ENCODE measurements at places on chromosomes 1 and 21.

GRCh38 chr1:179021873-179022272, 3.8 kb upstream of the FAM20B start:
- no peak for DNase-seq

DNA sequence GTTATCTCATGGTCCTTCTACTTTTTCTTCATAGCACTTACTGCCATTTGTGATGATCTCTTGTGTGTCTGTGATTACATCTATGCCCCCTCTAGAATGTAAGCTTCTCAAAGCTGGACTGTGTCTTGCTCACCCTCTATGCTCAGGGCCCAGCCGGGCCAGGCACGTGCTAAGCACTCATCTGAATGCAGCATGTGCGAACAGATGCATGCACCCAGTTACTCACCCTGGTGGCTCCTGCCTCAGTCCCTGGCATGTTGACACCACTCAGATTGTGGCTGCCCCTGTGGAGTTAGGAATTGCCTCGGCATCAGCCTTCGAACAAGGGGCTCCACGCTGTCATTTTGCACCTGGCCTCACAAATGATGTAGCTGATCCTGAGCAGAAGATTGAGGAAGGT, 19.6 kb upstream of the PABPC4 start:
- no peak for DNase-seq

GRCh38 chr1:57238233-57238781, 185.6 kb downstream of the DAB1 start:
- DNase-seq = no peak

DNA sequence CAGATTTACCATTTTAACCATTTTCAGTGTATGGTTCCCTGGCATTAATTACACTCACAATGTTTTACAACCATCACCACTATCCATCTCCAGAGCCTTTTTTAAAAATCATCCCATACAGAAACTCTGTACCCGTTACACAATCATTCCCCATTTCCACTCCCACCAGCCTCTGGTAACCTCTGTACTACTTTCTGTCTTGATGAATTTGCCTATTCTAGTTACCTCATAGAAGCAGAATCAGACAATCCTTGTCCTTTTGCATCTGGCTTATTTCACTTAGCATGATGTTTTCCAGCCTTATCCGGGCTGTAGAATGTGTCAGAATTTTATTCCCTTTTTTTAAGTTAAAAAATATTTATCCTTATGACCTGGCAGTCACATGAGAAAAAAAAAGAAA, 33.0 kb downstream of the PGM1 start:
- no peak for DNase-seq

DNA sequence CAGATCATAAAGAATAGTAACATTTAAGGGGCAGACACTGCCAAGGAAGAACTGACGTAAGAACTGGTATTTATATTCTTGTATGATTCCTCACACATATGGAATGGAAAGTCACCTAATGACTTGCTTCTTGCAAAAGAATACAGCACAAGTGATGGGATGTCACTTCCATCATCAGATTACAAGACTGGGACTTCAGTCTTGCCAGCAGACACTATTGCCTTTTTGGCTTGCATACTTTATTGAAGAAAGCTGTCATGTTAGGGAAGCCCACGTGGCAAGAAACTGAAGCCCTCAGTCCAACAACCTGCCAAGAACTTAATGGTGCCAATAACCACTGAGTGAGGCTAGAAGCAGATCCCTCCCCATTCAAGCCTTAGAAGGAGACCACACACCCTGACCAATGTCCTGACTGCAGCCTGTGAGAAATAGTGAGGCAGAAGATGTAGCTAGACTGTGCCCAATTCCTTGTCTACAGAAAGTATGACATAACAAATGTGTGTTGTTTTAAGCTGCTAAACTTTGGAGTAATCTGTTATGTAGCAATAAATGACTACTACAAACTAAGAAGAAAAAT, 12.0 kb downstream of the EGLN1 start:
- DNase-seq = no peak

- DNase-seq = no peak
Observed at GRCh38 chr1:243701872-243702271, 148.2 kb downstream of the AKT3 start.

- DNase-seq = no peak
Observed at GRCh38 chr1:147169840-147170674, 2.2 kb downstream of the PRKAB2 start.

GRCh38 chr1:99820546-99820945, 29.6 kb upstream of the AGL start:
- DNase-seq = no peak

DNA sequence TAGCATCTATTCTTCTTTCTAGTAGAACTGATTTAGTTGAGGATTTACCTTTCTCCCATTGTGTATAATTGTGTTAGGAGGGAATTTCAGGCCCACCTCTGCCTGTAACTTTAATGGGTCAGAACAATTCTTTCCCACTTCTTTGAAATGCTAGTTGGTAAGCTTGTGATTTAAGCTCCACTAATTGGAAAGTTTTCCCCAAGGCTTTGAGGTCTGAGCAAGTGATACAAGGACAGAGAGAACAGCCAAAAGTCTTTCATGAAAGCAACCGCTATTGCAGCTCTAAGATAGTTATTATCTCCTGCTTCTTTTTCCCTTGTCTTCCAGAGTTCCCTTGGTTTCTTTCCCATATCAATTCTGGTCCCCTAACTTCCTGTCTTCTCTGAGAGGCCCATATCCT, 38.7 kb upstream of the PDC start:
- DNase-seq = no peak

DNA sequence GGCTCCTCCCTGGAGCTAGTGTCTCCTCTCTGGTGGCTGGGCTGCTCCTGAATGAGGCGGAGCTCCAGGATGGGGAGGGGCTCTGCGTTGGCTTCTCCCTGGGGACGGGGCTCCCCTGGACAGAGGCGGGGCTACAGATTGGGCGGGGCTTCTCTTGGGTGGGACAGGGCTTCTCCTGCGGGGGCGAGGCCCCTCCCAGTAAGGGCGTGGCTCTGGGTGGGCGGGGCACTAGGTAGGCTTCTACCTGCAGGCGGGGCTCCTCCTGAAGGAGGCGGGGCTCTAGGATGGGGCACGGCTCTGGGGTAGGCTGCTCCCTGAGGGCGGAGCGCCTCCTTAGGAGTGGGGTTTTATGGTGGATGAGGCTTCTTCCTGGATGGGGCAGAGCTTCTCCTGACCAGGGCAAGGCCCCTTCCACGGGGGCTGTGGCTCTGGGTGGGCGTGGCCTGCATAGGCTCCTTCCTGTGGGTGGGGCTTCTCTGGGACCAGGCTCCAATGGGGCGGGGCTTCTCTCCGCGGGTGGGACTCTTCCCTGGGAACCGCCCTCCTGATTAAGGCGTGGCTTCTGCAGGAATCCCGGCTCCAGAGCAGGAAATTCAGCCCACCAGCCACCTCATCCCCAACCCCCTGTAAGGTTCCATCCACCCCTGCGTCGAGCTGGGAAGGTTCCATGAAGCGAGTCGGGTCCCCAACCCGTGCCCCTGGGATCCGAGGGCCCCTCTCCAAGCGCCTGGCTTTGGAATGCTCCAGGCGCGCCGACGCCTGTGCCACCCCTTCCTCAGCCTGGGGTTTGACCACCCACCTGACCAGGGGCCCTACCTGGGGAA, 22.7 kb upstream of the ARF1 start:
- peak; percentile 36 for DNase-seq

DNA sequence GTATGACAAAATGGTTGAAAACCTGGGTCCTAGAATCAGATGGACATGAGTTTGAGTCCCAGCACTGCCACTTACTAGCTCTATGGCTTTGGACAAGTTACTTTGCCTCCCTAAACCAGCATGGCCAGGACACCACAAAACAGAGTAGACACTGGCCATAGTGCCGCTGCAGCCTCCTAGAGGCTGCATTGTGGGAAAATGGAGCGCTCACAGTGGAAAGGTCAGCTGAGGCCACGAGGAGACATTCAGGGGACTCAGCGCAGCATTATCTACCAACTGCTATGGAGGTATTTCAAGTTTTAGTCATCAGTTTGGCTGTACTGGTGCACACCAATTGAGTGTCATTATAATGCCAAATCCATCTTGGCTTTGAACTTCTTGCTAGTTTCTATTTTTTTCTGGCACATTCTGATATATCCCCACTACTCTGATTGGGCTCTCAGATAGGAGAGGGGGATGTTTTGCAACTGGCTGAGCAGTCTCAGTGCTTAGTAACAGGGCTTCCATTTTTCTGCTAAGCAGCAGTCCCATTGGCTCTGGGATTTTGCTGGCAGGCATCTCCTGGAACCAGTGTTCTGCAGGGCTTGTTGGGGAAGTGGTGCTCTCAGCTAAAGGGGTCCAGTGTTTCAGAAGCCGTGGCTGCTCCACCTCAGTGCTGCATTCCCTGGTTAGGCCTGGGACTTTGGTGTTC, 16.2 kb downstream of the NT5C1A start:
- DNase-seq = no peak

DNA sequence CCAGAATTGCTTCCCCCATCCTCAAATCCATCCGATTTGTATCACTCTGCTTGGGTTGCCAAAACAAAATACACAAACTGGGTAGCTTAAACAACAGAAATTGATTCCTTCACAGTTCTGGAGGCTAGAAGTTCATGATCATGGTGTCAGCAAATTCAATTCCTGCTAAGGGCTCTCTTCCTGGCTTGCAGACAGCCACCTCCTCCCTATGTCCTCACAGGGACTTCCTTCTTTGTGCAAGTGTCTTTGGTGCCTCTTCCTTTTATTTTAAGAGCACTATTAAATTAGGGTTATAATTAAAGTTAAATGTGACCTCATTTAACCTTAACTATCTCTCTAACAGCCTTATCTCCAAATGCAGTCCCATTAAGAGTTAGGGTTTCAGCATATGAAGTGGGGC, 112.8 kb downstream of the PLPP3 start:
- DNase-seq = no peak

- no peak for DNase-seq
Observed at GRCh38 chr1:113282008-113282892, 108.1 kb upstream of the MAGI3 start.

- DNase-seq = no peak
Observed at GRCh38 chr1:29782846-29783507, 546.7 kb downstream of the PTPRU start.

DNA sequence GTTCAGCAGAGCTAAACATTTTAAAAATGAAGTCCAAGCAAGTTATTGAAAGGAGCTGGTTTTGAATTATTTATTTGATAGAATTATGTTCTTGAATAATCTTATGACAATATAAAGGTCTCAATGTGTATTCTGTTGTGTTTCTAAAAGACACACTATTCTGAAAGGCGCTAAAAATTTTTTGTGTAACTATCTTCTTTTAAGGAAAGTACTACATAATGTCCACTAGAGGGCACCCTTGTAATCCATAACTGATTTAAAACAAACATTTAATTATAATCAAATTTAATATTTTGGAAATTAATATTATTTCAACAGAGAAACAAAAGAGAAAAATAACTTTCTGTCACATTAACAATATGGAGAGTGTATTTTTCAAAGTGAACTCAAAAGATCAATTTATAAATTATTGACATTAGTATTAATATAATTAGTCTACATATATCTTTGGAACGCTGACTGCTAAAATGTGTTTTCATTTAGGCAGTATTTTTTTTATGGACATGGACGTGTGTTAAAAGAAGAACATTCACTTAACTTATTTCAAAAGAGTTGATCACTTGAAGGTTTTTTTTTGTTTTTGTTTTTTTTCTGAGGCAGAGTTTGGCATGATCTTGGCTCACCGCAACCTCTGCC, 248.4 kb downstream of the DENND1B start:
- DNase-seq = no peak

GRCh38 chr21:15052459-15052763, 12.4 kb downstream of the NRIP1 start:
- no peak for DNase-seq

DNA sequence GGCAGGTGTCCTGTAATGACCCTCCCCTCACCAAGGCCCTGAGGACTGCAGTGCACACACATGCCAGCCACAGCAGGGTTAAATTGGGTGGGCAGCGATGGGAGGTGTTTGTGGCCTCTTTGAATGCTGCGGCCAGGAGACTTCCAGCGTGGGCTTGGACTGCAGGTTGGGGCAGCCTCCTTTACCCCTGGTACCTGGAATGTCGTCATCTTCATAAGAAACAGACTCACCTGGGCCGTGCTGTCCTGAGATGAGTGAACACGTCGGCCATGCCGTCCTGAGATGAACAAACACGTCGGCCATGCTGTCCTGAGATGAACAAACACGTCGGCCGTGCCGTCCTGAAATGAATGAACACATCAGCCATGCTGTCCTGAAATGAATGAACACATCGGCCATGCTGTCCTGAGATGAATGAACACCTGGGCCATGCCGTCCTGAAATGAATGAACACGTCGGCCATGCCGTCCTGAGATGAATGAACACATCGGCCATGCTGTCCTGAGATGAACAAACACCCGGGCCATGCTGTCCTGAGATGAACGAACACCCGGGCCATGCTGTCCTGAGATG, 50.1 kb upstream of the COL6A1 start:
- no peak for DNase-seq

- DNase-seq = no peak
Observed at GRCh38 chr1:101051688-101052638, 26.4 kb upstream of the DPH5 start.

DNA sequence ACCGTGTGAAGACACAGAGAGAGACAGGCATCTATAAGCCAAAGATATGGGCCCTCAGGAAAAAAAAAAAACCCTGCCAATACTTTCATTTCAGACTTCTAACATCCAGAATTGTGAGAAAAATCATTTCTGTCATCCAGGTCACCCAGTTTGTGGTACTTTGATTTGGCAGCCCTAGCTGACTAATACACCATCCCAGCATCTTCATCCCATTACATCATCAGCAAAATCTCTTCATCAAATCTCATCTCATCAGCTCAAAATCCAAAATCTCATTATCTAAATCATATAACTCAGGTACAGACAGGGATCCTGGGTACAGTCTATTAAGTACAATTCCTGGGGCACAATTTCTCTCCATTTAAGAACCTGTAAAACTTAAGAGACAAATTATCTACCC, 51.9 kb upstream of the GJA8 start:
- DNase-seq = no peak

GRCh38 chr1:160097151-160097910, 1.1 kb downstream of the IGSF8 start:
- DNase-seq = no peak
